Activated naive CD8-positive, alpha-beta T cell treated with anti-CD3 and anti-CD28 coated beads, Interleukin-2, amount 50 U/mL, for 24 hours (primary cell): ENCODE measurements at places on chromosomes 12 and 14.

DNA sequence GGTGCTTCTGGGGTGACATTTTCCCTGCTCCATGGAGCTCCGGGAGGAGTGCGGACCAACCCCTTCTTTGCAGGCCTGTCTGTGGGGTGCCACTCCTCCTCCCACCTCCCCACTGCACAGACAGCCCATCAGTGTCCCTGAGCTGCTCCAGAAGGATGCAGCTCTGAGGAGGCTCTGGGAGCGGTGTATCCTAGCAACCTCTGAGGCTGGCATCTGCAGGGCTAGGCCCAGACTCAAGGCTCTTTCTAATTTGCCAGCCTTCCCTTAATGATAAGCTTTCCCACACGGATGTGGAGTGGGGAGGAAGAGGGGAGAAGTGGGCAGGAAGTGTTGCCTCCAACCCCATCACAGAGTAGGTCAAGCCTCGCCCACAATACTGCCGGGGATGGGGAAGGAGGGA is 59.7 kb downstream of the CALM1 start:
- DNase-seq: no peak

DNA sequence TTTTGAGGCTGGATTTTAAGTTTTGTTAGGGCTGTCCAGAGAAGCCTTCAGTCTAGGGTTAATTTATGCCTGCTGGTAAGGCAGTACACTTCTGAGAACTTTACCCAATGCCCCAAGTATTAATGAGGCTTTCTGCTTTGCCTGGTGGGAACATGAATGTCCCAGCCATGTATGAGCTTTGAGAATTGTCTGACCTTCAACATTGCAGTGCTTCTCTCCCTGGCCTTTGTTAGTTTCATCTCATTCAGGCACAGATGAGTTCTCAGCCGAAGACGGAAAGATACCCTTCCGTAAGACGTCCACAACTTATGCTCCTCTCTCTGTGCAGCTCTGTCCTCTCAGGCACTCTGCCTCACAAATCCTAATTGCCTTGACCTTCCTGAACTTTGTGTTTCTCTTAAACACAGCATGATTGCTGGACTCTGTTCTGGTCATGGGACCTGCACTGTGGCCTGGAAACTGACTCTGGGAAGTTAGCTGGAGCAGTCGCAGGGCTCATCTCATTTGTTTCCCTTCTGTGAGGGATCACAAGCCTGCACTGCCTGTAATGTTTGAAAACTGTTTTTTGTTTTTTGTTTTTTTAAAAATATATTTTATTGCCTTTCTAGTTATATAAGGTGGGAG is 15.7 kb downstream of the CHPT1 start:
- DNase-seq: no peak

DNA sequence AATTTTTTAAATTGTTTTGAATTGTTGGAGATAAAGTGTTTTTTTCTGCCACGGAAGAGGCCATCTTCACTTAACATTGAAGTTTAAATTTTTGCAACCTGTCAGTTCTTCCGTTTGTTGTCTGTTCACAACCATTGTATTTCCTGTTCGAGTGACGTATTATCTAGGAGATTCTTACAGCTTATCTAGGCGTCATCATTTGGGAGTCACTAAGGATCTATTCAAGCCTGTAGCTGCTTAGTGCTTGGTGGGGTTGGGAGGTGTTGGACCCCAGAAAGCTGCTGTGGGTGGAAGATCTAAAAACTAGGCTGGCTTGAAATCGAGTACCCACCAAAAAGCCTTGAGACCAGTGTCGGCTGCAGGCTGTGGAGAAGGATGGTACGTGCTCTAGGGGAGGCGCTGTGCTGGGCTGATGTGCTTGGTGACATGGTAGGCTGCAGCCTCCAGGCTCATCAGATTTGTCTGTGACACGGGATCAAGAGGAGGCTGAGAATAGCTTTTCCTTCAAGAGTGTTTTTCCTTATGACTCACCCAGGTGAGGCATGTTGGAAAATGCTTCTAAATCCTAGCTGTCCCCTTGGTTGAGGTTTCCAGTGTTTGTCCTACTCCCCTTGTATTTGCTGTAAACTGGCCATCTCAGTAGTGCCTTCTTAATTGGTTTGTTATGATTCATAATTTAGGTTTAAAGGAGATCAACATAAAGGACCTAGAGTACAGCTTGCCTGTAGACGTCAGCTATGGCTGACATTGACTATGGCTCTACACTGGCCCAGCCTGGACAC is 57.8 kb downstream of the ATG14 start:
- DNase-seq: no peak

DNA sequence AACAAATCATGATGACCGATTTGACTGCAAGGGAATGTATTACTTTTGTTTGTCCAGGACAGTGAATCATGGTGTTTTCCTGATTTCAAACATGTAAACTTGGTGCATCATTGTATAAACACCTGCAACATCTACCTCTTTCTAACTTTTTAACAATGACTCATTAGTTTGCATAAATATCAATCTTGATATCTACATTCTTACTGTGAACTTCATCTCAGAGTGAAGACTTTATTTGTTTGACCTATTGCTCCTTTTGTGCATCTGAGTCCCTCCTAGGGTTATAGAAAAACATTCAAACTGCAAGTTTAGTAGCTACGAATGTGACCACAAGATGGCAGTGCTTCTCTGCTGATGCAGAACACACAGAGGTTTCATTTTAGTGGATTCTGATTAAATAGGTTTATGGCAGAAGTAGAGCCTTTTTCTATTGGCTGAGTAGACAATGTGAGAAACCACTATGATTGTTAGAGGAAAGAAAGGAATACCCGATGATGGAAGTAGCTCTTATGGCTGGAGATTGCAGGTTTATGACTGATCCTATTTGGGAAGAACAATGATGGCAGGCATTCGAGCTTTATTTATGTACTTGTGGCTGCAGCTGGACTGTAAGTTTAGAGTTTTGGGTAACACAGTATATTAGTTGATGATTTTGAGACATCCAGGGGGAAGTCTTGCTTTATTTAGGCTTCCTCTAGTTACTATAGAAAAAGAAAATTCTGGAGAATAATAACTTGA is 244.2 kb upstream of the OR4E1 start:
- peak; percentile 44 for DNase-seq

DNA sequence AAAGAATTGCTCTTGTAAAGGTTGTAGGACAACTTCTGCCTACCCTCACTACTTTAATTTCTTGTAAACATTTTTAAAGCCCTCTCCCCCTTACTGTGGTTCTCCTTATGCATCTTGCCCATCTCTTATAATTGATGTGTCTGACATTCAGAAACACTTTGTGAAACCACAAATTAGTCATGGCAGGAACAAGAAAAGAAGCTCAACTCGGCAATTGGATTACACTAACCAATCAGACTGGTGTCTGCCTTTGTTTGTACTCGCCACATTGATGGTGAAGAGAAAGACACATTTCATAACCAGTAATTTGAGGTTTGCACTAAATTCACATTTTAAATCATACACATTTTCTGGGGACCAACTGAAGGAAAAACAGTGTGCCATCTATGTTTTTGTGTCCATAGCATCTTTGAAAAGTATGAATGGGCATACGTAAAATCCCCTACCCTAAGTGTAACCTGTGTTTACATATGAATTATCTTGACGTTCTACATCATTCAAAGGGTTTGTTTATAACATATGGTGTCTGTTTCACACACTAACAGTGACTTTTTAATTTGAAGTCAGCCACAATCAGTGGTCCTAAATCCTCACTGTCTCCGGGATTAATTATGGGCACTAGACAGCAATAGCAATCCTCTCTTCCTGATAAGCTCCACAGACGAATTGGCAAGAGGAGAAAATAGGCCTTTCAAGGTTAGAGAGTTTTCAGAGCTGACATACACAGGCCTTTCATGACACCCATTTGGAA is 49.9 kb downstream of the OTX2 start:
- DNase-seq: no peak

GRCh38 chr12:41605545-41606305 is 417.6 kb downstream of the PDZRN4 start:
- DNase-seq: no peak

GRCh38 chr12:50090391-50090790 is 5.2 kb downstream of the SMARCD1 start:
- DNase-seq: no peak

DNA sequence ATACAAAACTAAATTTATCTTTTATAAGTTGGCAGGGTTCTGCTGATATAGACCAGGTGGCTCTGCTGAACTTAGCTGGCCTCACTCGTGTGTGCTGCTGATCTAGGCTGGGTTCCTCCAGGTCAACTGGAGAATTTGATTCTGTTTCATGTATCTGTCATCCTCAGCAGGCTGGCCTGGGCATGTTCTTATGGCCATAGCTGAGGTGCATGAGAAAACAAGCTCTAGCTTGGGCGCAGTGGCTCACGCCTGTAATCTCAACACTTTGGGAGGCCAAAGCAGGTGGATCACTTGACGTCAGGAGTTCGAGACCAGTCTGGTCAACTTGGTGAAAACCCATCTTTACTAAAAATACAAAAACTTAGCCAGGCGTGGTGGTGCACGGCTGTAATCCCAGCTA is 24.3 kb upstream of the BCL2L14 start:
- no peak for DNase-seq

GRCh38 chr12:27081668-27082111 is 688 bp downstream of the C12orf71 start:
- DNase-seq: no peak

GRCh38 chr12:23921099-23921856 is 28.2 kb downstream of the SOX5 start:
- no peak for DNase-seq

GRCh38 chr12:92558806-92559205 is 144.0 kb upstream of the PLEKHG7 start:
- no peak for DNase-seq

DNA sequence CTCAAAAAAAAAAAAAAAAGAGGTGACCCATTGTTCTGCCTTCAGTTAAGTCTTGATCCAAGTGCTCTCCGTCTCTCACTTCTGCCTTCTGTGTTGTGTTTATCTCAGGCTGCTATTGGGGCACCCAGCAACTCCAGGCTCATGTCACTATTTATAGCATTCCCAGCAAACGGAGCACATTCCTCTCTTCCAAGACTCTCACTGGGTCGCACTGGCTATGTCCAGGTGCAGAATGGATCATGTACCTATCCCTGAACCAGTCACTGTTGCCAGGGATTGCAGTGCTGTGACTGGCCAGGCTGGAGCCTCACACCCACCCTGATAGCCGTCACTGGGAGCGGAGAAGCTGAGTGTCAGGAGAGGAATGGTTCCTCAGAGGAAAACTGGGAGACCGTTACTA is 31.2 kb downstream of the RHOF start:
- no peak for DNase-seq

DNA sequence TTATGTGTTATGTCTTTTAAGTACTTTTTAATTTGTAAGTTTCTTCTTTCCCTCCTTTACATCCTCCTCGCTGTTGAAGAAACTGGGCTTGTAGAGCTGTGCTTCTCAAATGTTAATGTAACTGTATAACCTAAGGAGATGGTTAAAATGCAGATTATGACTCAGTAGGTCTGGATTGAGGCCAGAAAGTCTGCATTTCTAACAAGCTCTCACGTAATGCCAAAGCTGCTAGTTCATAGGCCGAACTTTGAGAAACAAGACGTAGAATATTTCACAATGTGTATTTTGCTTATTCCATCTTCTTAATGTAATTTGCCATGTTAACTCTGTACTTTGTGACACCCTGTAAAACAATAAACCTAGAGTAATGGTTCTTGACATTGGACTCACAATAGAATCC is 193.3 kb upstream of the SYT1 start:
- no peak for DNase-seq

DNA sequence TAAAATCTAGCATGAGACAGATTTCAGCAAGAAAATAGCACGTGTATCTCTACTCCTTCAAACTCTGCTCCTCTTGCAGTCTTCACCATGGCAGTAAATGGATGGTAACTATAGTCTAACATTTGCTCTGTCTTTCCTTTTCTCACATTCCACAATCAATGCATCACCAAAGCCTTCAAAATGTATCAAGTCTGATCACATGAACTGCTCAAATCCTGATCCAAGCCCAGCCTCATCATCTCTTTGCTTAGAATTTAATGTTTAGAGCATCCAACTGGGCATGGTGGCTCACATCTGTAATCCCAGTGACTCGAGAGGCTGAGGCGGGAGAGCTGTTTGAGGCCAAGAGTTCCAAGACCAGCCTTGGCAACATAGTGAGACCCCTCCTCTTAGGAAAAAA is 45.9 kb downstream of the CDK17 start:
- no peak for DNase-seq

DNA sequence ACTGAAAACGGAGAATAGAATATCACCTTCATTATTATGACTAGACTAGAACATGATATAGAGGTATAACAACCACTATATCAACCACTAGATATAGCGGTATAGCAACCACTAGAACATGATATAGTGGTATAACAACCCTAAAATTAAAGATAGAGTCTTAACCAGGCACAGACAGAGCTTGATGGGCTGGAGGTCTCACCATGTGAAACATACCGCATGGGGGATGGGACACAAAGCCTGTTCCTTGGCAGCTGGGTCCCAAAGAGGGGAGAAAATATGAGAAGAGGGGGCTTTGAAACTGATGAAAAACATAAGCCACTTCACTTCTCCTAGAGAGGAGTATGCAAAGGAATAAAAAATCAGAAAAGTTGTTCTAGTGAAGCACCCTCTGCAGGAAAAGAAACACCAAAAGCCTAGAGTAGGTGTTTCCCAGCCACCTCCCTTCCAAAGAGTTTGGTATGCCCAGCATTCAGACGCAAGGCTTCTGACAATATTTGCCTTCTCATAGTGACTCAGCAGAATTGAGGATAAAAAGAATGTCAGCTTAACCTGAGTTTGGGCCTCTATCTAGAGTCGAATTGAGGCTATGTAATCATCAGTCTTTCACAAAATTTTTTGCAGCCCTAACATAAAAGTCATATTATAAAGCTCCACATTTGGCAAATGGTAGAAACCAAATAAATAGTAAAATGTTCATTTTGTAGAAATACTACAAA is 316.4 kb downstream of the NOVA1 start:
- DNase-seq: no peak

GRCh38 chr12:51702587-51702986 is 111.6 kb downstream of the SCN8A start:
- no peak for DNase-seq

- DNase-seq: no peak
These were observed 26.2 kb downstream of the TCP11L2 start for GRCh38 chr12:106328735-106329134.

DNA sequence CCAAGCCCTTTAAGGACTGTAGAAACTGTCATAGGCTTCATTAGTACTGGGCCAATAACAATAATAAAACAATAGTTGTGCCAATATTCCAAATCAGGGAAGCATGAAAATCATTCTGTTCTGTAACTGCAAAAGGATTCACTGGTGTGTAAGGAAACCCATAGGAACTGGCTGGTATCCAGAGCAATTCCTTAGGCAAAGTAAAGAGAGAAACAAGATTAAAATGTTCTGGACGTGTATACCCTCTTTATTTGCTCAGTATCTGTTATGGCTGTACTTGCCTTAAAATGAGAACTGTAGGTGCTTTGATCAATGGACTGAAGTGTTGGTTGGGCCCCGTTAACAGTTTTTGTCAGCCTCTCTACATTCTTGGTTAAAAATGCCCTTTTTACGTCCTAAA is 72.4 kb upstream of the STAC3 start:
- DNase-seq: no peak

- DNase-seq: no peak
These were observed 376 bp downstream of the GDF3 start for GRCh38 chr12:7695237-7695560.
